NCI-H748 treated with DMSO at 0.1 percent for 48 hours (cell line): ENCODE measurements at places on chromosomes 3 and 15.
A peak's percentile ranks its signal among the peaks of the same experiment; 100 is the strongest.

GRCh38 chr3:51110586-51110985 lies 274.5 kb upstream of the MANF start:
- no peak for DNase-seq

GRCh38 chr3:195004512-195005250 lies 266.3 kb downstream of the XXYLT1 start:
- DNase-seq: no peak

- DNase-seq: no peak
Measured at GRCh38 chr15:83659417-83659812, 5.5 kb downstream of the ADAMTSL3 start.

DNA sequence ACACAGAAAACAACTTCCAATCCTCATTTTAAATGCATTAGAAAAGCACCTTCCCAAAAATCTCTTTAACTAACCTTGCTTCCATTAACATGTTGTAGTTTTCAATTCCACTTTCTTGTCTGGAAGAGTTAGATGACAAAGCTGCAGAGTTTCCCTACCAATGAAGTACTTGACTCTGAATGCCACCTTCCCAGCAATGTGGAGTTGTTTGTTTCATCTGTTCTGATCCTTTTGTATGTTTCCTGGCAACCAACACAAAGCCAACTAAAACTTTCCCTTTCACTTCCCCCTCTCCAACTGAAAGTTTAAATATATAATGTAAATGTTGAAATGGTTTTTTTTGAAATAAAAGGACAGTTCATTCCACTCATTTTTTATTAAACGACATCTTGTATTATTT lies at the start of gene WDR49:
TSS of gene WDR49 (minus strand) at position 183 of the 400 bp plus-strand sequence. CDS start 517 bp downstream, outside the sequence.
- DNase-seq: no peak

DNA sequence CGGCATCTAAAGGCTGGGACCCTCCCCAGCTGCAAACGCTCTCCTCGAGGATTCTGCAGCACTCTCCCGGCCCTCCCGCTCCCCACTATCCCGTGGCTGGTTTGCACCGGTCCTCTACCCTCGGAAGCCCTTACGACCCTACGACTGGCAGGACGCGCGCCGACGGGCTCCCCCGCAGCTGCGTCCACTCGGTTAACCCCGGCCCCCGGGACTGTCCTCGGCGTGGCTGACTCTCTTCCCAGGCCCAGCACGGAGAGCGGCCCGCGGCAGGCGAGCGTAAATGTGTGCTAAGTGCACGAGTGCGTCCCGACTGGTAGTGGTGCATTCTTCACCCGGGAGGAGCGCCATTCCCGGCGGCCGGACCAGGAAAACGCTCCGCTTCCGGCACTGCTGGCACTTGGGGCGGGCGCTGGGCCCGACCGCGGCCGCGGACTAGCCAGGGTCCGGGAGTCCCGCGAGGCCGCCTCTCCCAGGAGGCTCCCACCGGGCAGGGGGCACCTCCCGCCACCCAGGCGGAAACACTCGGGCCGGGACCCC lies 508 bp downstream of the GORASP1 start:
- DNase-seq: no peak

GRCh38 chr3:117367861-117368260 lies 658.3 kb downstream of the TUSC7 start:
- no peak for DNase-seq

- DNase-seq: no peak
Measured at GRCh38 chr3:102718651-102719050, 283.8 kb downstream of the ZPLD1 start.

DNA sequence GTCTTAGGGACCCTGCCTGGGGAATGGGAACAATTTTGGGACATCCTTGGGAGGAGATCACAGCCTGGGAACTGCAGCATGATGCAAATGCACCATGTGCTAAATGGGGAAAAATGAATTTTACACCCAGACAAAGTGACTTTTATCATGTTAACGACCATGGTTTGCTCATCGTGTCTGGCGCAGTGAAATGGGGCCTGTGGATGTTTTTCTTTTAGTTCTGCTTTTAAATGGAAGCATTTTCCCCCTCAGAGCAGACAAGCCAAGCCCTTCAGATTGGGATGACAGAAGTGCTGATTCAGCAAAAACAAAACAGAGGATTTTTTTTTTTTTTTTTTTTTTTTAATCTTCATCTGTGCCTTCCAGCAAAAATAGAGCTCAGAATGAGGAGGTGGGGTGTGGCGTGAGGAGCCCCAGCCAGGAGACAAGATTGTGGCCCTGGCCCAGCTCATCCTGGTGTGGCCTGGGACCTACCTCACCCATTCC lies 14.3 kb upstream of the CACNA2D2 start:
- no peak for DNase-seq

DNA sequence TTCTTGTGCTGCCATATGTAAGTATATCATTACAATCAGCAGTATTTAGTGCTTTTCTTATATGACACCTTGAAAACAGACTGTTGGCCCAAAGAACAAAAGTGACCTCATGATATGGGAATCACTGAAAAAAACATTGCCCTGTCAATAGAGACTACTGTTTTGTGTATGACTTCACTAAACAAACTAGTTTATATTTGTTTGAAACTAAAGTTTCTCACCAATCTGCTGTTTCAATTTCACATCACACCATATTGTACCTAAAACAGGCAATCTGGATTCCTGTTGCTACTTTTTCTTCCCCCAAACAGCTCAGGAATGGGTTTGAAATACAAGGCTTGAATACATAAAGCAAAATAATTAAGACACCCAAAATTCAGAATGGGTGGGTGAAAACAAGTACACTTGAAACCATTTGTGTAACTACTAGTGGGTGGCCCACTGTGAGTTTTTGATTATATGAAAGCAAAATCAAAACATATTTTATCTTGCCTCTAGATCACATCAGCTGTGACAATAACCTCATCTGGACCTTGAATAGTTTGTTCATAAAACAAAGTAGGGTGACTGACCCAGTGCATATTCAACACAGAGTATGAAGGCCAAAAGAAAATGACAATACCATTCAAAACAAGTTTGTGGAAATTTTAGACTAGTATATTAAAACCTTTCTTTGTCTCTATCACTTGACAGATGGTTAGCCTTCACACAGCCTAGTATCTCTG lies 5.9 kb downstream of the ZBTB20 start:
- no peak for DNase-seq

DNA sequence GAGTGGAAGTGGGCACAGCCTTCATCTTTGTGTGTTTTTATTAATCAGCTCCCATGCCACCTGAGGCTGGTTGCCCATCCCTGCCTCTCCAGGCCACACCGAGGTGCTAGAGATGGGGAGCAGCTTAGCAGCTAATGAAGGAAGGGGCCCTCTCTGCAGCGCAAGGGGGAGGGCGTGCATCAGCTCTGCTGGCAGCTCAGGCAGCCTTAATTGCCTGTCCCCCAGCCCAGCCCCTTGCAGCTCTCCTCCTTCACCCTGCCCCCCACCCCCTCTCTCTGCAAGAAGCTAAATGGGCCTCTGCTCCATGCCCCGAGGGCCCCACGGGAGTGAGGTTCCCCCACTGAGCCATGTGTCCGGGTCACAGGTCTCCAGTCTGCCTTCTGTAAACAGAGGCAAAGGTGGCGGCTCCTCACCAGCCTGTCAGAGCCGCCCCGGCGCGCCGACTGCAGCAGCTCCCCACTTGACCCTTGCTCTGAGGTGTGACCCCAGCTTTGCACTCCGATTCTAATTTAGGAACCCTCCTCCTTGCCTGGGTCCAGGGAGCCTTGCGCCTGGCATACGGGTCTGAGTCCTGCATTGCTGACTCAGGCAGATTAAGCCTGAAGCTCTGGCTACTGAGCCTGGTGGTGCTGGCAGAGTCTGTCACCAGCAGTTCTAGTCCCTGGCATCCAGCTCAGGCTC lies 27.9 kb upstream of the NTRK3 start:
- DNase-seq: no peak

GRCh38 chr3:76206346-76206745 lies 421.0 kb upstream of the ZNF717 start:
- no peak for DNase-seq

DNA sequence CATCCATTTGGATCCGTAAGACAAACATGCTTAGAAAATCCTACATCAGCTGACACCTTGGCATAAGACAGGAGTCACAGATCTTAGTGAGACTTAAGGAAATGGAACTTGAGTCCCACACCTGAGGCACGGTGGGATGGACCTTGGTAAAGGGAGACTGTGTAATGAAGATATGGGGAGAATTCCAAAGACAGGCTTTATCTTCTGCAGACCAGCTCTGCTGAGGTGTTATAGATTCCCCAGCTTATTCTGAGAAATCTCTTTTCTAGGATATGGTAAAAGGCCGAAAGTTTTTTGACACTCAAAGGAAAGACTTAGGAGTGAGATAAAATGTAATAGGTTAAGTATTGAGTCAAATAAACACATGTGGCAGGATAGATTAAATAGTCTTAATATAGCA lies 8.3 kb upstream of the MTMR10 start:
- DNase-seq: no peak

DNA sequence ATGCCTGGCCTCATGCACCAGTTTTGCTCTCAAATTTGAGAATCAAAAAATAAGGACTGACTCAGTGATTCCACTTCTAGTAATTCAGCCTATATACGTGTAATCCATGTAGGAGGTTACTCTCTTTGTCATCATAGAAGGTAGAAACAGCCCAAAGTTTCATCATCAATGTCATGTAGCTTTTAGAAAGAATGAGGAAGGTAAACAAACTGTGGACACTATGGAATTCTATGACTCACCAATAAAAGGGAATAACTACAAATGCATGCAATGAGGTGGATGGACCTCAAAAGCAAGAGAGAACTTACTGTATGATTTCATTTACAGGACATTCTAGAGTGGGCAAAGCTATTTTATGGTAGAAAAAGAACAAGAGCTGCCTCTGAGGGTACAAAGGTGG lies 93.2 kb upstream of the LRIG1 start:
- DNase-seq: no peak

GRCh38 chr15:73227433-73228056 lies 141.2 kb downstream of the HCN4 start:
- no peak for DNase-seq

DNA sequence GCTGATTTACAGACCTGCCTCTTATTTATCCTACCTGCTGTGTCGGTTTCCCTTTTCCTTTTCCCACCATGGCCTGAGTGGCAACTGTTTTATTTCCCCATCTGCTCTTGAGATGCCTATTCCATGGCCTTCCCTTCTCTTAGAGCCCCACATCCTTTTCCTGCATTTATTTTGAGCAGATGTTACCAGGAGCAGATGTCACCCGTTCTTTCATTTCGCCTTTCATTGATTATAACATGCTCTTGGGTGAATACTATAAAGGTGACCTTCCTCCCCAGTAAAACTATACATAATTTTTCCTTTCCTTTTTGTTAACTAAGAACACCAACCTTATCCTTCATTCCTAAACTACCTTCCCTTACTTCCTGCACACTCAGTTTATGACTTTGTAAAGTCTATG lies 8.5 kb upstream of the P2RY1 start:
- no peak for DNase-seq

GRCh38 chr3:183548262-183548769 lies 7.2 kb downstream of the KLHL6 start:
- no peak for DNase-seq

- DNase-seq: no peak
Measured at GRCh38 chr15:48683991-48684765, 38.7 kb upstream of the FBN1 start.

DNA sequence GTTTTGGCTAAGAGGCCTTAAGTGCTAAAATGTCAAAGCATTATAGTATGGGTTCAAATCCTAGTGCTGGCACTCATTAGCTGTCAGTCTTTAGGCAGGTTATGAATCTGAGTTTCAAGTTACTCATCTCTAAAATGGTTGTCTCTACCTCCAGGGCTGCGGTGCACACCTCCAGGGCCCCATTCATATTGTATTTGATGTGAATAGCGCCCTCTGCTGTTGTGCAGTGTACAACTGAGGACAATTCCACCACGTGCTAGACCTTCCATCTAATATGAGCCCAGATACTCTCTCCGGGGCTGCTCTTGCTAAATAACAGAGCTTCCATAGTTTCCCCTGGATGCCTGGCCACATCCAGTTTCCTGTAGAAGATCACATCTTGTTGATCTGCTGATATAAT lies 54.3 kb downstream of the OXNAD1 start:
- DNase-seq: no peak

DNA sequence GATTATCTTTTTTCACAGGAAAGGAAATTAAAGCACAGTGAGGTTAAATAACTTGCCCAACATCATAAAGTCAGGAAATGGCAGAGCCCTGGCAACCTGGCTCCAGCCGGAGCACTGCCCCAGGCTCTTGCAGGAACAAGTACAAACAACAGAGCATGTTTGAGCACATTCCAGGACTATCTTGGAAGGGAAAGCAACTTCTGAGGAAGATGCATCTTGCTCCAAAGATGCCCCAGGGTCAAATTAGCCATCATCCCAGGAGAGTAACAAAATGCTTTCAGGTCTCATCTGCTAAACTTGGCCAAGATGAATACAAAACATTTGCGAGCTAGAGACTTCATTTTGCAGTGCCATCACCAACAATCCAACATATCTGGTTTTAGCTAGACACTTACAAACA lies 162.4 kb upstream of the LRRN1 start:
- DNase-seq: no peak

GRCh38 chr15:78708713-78709260 lies 67.8 kb upstream of the CHRNB4 start:
- no peak for DNase-seq

DNA sequence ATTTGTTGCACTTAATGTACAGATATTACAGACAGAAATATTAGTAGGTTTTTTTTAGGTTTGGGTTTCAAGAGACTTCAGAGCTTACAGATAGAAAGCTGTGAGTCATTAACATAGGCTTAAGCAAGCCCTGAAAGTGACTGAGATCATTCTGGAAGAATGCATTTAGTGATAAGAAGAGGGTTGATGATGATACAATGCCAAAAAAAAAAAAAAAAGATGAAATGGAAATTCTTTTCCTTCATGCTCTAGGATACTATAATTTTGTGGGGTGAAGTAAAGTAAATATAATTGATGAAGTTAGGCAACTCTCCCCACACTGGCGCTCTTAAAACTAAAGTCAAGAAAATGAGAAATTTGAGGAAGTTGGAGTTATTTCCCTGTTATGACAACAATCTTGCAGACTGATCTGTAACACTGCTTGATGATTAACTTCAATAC lies 169.4 kb upstream of the ZNF385D start:
- DNase-seq: no peak

- DNase-seq: no peak
Measured at GRCh38 chr3:146542978-146543377, 1.4 kb downstream of the PLSCR1 start.

GRCh38 chr3:189269365-189269764 lies 97.6 kb downstream of the TPRG1 start:
- DNase-seq: no peak

GRCh38 chr3:56915966-56916586 lies 114.3 kb upstream of the ARHGEF3 start:
- DNase-seq: no peak

GRCh38 chr15:79194386-79194785 lies 88.1 kb upstream of the ANKRD34C start:
- no peak for DNase-seq

DNA sequence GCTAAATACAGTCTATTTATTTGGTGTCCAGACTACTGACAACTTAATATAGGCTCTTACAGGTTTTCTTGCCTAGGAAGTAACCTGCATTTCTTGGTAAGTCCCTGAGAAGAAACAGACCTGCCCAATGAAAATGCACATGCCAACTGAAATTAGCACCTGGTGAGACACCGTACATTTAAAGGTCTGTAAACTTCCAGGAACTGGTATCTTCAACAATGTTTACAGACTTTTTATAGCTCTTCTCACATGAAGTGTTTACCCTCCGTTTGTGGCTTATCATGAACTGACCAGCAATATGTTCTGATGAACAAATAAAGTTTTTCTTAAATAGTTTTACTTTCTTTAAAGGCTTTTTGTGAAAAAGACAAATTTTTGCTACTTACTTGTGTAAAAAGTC lies 93.3 kb downstream of the PCCB start:
- peak; percentile 45 for DNase-seq
